RKO (cell line): ENCODE measurements at places on chromosomes 3 and 15.

DNA sequence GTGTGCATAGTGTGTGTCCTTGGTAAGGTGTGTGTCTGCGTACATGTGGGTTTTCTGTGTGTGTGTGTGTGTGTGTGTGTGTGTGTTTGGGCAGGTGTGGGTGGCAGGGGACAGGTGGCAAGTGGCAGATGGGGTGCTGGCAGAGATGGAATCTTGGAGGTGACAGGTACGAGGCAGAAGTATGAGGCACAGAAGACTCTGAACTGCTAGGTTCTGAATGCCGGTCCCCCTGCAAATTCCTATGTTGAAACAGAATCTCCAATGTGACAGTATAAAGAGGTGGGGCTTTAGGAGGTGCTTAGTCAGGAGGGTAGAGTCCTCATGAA is 29.8 kb downstream of the SRPRB start:
- no peak for DNase-seq

- no peak for DNase-seq
These were observed 52.4 kb upstream of the GNB4 start for GRCh38 chr3:179503640-179504039.

- DNase-seq: no peak
These were observed 74.1 kb downstream of the CMSS1 start for GRCh38 chr3:99891610-99892285.

GRCh38 chr15:77739591-77740378 is 107.1 kb upstream of the LINGO1 start:
- no peak for DNase-seq

DNA sequence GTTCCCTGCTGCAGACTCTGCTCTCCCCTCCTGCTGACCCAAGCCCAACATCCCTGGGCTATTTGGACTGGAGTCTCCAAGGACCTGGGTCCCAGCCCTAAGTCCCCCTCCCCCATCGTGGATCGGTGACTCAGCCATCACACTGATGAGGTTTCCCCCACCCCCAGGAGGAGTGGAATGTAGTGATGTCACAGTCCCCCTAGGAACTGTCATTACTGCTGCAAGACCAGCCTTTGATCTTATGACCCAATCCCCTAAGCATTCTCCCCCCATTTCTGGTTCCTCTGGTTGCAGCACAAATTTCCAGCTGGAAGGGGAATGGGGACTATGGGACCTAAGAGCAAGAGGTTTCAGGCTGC is 63.4 kb upstream of the CSPG4 start:
- no peak for DNase-seq

DNA sequence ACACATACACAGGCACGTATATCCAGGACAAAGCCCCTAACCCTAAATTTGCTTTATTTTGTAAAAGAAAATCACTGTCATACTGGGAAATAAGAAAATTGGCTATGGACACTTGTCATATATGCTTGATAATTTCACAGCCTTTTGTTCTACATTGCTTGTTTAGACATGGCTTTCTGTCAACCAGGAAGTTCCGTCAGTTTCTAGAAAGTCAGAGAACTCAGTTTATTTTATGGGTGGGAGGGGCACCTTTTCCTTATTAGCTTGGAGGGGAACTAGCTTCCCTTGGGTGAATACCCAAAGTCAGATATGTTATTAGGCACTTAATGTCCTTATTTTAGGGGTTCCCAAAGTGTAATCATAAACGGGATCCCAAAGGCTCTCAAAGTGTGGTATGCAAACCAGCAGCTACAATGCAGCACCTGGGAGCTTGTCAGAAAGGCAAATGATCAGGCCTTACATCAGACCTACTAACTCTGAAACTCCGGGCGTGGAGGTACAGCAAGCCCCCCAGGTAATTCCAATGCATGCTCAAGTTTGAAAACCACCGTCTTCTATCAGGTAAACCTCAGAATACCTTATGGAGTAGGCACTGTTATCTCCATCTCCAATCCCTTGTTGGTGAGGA is 50.1 kb downstream of the CADPS start:
- no peak for DNase-seq

GRCh38 chr15:70203981-70204560 is 106.4 kb upstream of the TLE3 start:
- no peak for DNase-seq

- no peak for DNase-seq
These were observed 71.1 kb upstream of the SLC24A5 start for GRCh38 chr15:48049736-48050135.

GRCh38 chr15:75732809-75733451 is 20.3 kb upstream of the CSPG4 start:
- peak; percentile 70 for DNase-seq
